Activated naive CD4-positive, alpha-beta T cell treated with anti-CD3 and anti-CD28 coated beads, Interleukin-2, amount 50 U/mL, for 16 hours (primary cell): ENCODE measurements at places on chromosomes 1 and 21.

DNA sequence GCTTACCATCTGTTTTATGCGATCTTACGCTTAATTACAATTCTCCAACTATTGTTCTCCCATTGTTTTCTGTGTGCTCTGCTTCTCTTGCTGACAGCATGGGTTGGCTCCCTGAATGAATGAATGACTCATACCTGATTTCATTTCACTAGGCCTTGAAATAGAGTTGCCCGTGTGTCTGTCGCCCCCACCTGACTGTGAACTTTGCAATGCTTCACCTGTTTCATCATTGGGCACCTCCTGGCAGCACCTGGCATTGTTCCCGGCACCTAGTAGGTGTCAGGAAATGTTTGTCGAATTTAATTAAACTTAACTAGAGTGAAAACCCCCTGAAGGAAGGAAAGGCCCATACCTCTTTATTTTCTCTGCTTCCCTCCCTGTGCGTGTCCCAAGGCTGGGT is 120.5 kb upstream of the KLHDC7A start:
- no peak for DNase-seq

- no peak for DNase-seq
Measured at GRCh38 chr1:187646536-187647107, 817.9 kb downstream of the PLA2G4A start.

DNA sequence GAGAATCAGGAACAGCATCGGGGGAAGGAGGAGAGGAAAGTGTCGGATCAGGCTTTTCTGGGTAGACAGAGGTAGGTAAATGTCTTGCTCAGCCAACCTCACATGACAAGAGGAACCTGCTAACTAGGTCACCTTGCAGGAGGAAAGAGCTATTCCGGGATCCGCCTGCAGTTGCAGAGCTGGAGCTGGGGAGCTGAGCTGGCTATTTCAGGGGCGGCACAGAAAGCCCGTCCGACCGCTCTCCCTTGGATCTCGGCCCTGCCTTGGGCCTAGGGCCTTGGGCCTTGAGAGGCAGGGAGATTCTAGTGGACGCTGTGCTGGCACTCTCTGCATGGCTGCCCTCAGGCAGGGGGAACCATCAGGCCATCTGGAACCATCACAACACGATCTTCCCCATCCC is 56.5 kb upstream of the CTPS1 start:
- no peak for DNase-seq

- DNase-seq: no peak
Measured at GRCh38 chr1:151713044-151713443, 3.6 kb downstream of the CELF3 start.

DNA sequence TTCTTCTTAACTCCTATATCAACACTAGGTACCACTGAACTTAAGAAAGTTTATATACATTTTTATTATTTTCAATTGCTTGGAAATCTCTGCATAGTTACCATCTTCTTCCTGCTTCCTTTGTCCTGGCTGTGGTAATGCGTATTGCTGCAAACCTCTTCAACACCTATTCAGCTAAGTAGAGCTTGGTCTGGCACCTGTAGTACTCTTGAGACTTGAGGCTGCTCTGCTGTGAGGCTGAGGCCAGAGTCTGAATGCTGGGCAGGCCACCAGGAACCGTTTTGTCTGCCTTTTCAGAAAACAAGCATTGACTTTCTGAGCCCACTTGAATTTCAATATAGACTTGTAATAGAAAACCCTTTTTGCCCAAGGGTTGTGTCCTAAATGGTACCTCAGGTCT is 52.0 kb upstream of the RGS2 start:
- DNase-seq: no peak

- no peak for DNase-seq
Measured at GRCh38 chr1:45322486-45323040, 4.1 kb upstream of the HPDL start.

- no peak for DNase-seq
Measured at GRCh38 chr1:195597891-195598290, 1010.3 kb downstream of the KCNT2 start.

- no peak for DNase-seq
Measured at GRCh38 chr1:15948595-15949452, 27.1 kb downstream of the ZBTB17 start.

DNA sequence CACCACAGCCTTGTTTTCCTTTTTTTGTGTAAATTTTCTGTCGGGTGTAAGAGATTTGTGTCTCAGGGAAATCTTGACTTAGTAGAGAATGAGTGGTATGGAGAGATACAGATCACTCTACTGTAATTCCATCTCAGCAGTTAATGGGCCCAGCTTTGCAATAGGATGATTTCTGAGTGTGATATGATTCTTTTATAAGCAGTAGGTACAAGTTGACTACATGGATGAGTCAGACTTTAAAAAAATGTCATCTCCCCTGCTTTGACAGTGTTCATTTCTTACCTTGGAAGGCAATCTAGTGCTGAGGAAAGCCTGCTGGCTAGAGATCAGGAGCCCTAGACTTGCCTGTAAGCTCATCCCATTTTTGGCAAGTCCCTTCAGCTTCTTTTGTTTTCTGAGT is 261.9 kb downstream of the RYR2 start:
- DNase-seq: no peak

DNA sequence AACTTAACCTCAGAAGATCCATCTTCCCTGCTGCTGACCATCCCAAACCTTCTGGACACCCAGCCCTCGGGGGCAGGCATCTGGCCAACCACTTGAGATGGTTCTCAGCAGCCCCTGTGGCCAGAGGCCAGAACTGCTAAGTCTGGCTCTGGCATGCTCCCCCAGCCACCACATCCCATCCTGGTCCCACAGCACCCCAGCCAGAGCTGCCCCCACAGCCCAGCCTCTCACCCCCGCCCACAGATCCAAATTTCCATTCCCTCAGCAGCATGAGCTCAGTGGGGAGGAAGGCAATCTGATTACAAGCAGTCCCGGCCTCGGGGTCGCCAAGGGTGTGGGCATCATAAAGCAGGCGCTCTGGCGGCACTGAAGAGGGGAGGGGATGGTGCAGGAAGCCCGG is 45.6 kb downstream of the GLIS1 start:
- no peak for DNase-seq

DNA sequence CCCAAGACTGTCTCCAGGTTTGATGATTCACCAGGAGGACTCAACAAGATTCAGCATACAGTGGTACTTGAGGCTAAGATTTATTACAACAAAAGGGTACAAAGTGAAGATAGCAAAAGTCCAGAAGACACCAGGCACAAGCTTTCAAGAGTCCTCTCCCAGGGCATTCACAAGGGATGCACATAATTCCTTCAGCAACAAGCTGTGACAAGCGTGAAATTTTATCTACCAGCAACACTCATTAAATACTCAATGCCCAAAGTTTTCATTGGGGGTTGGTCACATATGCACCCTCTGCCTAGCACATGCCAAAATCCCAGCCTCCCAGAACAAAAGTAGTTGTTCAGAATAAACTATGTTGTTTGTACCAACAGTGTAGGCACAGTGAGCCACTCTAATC is 62.3 kb downstream of the PRKACB start:
- DNase-seq: no peak

DNA sequence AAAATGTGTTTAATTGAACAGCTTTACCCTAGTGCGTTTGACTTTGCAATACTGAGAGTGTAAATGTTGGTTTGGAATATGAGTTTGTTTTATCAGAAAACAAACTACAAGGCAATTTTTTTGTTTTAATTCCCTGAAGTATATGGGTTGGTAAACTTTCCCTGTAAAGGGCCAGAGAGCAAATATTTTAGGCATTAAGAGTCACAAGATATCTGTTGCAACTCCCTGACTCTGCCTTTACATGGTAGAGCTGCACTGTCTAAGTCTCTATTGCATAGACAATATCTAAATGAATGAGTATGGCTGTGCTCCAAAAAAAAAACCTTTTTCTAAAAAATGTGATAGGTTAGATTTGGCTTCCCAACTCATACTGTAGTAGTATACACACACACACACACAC is 115.1 kb upstream of the PBX1 start:
- no peak for DNase-seq

- DNase-seq: no peak
Measured at GRCh38 chr1:4267381-4268261, 367.5 kb upstream of the C1orf174 start.

DNA sequence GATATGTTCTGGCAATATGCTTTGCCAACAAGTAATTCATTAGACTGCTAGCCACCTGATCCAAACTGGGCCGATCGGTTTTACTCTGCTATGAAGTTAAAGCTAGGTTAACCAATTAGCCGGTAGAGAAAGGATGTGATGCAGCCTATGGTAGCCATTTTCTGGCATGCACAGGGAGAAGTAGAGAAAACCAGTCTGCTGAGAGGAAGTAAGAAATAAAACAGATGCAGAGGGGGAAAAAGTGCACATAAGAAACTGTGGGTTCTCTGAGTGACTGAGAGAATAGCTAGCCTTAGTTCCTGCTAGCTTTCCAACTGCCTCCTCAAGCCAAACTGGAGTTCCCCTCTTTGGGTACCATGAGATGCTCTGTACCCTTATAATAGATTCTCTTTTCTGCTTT is 52.8 kb downstream of the ARID4B start:
- no peak for DNase-seq

DNA sequence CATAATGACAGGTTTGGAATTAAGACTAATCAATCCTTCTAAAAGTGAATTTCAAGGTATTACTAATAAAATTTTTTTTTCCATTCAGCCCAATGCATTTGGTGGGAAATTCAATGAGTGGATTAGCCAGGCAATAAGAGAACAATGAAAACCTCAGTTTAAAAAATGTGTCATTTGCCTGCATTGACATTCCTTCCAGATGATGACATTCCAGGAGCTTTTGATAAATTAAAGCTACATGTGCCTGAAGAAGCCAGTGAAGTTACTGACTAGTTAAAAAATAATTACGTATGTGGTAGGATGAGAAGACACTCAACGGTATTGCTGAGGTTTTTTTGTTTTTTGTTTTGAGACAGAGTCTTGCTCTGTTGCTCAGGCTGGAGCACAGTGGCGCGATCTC is 37.9 kb upstream of the RC3H1 start:
- DNase-seq: no peak
